ENCODE measurements at places on chromosomes 16 and 17.

GRCh38 chr16:66354034-66354909, 12.2 kb upstream of the CDH5 start:
- ATAC-seq: no peak

DNA sequence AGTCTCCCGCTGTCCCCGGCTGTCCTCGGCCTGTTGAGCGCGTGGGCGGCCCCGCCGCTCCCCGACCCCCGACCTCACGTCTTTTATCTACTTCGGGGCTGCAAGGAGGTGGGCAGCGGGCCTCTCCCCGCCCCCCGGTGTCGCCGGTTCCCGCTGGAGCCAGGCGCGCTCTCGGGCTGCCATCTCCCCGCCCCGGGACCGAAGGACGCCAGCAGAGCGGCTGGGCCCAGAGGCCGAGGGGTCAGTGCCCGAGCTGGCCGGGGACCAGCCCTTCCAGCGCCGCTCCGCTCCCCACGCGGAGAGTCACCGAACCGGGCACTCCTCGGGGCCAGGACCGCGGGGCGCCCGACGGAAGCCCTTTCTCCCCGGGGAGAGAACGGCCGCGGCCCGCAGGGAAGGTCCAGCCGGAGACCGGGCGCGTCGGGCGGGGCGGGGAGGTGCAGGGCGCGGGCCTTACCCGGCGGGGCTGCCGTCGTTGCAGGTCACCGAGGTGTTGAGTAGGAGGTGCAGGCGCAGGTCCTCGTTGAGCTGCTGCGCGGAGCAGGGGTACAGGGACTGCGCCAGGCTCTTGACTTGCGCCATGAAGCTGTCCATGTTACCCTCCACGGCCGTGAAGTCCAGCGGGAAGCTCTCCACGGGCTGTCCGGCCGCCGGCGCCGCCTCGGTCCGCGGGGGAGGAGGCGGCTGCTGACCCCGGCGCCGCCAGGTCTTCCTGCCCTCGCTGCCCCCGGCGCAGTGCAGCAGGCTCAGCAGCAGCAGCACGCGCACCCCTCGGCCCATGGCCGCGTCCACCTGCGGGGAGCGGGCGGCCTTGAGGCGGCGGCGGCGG, 643 bp downstream of the NOTUM start:
- no peak for ATAC-seq

- no peak for ATAC-seq
Measured at GRCh38 chr17:73060721-73061120, 31.8 kb downstream of the SLC39A11 start.

GRCh38 chr17:69012895-69013805, 47.6 kb downstream of the ABCA9 start:
- ATAC-seq: no peak

DNA sequence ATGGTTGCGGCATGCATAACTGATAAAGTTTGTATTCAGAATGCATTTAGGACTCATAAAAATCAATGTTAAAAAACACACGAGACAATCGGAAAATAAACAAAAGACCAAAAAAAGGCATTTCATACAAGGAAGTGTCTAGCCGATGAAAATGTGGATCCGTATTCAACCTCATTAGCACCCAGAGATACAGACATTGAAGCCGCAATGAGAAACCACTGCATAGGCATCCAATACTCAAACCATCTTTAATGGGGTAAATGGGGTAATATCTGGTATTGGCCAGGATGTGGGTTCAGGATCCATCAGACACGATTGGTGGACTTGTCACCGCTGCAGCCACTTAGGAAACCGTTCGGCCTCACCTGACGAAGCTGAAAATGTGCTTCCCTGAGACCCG, 47.4 kb upstream of the ENPP7 start:
- no peak for ATAC-seq

DNA sequence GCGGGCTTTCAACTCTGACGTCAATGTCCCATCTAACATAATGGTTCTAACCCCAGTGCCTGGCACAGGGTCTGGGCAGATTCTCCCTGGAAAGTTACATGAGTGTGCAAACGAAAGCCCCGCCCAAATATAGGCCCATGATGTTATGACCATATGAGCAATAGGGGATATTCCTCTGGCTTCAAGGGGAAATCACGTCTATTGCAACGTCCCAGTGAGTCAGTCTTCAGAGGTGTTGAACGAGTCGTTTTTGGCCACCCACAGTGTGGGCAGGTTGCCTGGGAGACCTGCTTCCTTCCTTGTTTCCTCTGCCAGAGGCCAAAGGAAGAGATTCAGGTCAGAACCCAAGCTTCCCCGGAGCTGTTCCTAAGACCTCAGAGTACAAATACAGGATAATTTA, 30.3 kb downstream of the PIK3R5 start:
- peak; percentile 74 for ATAC-seq

GRCh38 chr16:64251742-64252141, 870.1 kb downstream of the CDH11 start:
- ATAC-seq: no peak

DNA sequence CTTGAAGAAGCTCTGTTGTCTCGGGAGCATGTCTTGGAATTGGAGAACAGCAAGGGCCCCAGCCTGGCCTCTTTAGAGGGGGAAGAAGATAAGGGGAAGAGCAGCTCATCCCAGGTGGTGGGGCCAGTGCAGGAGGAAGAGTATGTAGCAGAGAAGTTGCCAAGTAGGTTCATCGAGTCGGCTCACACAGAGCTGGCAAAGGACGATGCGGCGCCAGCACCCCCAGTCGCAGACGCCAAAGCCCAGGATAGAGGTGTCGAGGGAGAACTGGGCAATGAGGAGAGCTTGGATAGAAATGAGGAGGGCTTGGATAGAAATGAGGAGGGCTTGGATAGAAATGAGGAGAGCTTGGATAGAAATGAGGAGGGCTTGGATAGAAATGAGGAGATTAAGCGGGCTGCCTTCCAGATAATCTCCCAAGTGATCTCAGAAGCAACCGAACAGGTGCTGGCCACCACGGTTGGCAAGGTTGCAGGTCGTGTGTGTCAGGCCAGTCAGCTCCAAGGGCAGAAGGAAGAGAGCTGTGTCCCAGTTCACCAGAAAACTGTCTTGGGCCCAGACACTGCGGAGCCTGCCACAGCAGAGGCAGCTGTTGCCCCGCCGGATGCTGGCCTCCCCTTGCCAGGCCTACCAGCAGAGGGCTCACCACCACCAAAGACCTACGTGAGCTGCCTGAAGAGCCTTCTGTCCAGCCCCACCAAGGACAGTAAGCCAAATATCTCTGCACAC, 21.2 kb downstream of the AKAP1 start:
- no peak for ATAC-seq

DNA sequence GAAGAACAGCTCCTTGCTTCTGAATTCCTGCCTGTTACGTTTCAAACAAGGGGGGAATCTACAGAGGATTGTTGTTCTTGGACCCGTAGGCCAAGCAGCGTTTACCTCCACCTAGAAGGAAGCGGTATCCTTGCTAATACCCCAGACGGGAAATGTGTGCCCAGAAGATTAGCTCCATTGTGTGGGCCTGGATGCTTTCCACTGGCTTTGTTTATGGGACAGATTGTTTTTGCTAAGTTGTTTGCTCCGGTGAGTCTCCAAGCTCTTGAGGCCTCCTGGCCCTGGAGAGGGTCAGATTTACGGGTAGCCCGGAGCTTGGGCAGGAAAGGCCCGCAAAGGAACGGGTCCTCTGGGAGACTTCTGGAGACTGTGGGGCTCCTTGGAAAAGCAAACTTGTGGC, 28.4 kb upstream of the MRTFB start:
- no peak for ATAC-seq

DNA sequence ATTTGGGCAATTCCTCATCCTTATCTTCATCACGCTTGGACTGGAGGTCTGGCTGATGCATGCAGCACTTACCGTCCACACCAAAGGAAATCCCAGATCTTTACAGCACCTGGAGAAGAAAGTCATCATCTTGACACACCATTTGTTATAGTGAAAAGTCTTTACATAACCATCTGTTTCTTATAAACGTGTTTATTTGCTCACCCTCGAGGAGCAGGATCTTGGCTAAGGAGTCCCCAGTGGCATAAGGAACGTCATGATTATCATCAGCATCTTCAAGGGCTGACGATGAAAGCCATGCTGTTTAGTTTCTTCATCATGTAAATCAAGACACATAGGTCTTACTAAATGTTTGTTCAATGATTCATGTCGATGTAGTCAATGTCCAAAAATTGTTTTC, 248.8 kb upstream of the ELAC2 start:
- ATAC-seq: no peak

DNA sequence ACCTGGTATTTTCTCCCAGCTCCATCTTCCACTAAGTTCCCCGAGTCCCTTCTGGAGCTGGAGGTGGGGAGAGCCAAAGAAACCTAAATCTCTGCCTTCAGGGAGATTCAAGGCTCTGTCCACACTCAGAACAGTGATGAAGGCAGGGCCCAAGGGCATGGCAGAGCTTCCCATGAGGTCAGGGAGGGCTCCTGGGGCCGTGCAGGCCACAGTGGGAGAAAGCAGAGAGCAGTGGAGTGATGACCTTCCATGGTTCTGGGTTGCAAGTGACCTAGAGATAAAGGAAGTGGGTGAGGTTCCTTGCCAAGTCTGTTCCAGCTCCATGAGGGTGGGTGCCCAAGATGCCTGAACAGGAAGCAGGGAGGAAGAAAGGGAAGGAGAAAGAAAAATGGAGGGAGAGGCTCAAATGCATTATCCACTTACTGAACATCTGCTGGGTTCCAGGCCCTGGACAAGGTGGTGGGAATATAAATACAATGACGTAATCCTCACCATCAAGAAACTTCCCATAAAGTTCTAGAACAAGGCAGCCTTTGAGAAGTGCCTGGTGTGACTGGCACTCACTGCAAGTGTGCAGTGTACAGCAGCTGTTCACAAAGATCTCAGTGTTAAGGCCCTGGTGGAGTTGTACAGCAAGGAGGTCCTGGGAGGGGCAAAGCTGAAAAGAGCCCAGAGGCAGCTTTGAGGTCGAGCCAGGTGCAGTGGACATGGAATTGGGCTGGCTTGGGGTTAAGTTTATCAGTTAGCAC, 13.3 kb downstream of the TBKBP1 start:
- ATAC-seq: no peak

DNA sequence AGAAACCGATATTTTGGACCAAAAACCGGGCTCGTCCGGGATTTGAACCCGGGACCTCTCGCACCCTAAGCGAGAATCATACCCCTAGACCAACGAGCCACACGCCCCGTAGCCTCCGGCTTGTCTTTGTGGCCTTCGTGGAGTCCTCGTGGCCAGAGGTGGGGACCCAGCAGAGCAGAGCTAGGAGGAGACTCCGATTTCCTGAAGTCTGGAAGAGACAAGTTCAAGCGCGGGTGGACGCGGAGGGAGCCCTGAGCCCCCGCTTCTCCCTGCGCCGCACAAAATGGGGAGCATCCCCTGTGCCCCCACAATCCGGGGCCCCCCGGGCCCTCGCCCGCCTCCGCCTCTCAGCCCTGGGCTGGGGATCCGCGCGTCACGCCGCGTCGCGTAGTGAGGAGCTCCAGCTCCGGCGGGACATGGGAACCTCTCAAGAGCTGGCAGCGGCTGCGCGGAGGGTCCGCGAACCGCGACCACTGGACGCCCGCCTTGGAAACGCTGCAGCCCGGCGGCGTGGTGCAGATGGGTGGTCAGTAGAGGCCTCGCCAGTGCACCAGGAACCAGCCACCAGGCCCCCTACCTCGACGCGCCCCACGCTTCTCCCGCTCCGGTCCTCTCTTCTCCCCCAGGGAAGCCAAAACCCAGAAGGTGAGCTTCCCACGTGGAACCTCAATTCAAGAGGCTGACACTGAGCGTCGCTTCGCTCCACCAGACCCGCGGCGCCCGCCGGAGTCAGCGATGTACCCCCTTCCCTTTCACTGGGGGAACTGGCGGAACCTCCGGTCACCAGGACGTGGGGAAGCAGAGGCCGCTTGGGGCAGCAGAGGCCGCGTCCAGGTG, 5.2 kb upstream of the OR1F1 start:
- ATAC-seq: no peak

DNA sequence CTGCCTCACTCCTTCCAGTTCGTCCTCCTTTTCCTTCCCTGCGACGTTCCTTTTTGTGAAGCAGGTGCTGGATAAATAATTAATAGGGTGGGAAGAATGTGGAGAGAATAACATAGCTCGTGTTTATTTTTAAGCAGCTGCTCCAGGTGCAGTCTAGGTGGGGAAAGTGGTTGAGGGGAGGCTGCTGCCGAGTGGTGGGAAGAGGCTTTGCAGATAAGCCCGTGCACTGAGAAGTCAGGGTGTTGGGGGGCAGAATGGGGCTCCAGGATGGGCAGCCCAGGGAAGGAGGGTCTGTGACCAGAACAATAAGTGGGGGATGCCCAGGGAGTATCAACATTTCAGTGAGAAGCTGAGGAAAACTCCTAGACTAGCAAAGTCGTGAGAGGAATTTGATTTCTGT, 300.5 kb downstream of the CPPED1 start:
- ATAC-seq: no peak

DNA sequence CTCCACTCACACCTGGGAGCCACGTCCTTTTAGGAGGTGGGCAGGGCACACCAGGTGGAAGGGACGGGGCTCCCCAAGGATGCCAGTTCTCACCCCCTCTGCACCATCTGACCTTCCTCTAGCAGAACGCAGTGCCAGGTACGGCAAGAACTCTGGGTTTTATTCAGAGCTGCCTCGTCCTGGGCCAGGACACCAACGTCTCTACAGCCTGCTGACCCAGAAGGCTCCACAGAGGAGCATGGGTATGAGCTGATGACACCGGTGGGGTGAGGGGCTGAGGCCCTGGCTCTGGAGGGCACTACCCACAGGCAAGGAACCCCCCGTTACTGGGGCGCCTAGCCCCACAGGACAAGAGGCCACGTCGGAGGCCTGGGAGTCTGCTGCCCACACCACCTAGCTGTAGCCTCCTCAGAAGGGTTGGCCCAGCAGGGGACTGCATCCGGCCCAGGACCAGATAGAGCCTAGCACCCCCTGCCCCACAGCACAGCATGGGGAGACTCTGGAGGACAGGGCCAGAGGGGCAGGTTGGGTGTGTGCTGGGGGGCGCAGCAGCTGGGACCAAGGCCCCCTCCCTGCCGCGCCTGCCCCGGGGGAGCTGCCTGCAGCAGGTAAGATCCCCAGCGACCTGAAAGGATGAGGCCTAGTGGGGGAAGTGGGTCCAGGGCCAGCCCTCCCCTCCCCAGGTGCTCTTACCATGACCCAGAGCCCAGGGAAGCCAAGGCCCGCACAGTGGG, 13.9 kb downstream of the BCAR1 start:
- no peak for ATAC-seq

DNA sequence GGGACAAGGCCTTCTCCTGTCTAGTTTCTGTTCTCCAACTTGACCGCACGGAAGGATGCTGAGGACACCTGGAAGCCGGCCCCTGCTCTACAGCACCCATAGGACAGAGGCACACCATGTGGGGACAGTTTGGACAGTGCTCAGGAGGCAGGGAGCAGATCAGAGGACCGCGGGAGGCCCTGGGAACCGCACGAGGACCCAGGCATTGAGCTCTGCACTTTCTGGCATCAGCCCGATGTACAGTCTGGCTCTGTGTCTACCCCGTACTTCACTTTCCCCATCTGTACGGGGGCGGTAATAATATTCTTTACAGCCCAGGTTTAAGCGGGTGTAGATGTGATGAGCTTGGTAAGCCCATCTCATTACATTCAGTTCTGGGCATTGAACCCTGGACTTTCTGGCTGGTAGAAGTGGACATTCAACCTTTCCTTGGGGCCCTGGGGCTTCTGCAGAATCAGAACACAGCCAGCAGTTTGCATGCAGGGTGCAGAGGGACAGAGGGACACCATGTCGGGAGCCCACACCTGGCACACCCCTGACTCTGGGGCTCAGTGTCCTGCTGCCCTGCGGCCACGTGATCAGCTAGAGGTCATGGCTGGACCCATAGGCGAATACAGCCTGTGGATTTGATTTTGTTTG, 258.7 kb downstream of the SEC14L1 start:
- ATAC-seq: no peak

- no peak for ATAC-seq
Measured at GRCh38 chr17:78265121-78265520, 33.7 kb downstream of the TMEM235 start.

All from stimulated activated memory B cell treated with anti-CD40 and anti-IgM and Interleukin-4, amounts not matched to agents 10 μg/mL and 1 μg/mL and 100 μg/mL, for 72 hours (primary cell).